ENCODE measurements at places on chromosomes 7 and 10.

- DNase-seq: no peak
Measured at GRCh38 chr10:124378881-124379471, 39.7 kb downstream of the OAT start.

DNA sequence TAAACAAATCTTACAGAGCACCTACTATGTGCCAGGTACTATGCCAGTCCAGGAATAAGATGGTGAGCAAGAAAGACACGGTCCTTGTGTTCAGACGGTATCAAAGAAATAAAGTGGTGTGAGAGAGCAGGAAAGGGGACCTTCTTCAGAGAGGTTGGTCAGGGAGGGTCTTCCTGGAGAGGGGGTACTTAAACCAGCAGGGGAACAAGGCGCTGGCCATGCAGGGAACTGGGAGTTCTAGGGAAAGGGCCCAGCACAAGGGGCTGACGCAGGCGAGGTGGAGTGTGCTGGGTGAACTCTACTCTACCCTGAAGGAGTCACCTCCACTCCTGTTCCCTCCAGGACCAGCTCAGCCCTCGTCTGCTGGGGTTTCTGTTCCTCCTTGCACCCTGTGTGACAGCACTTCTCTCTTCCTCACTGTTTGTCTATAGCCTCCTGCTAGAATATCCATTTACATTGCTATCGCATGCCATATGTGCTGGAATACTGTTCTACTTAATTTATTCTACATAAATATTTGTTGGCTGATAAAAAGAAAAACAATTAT, 73.5 kb downstream of the AOAH start:
- no peak for DNase-seq

DNA sequence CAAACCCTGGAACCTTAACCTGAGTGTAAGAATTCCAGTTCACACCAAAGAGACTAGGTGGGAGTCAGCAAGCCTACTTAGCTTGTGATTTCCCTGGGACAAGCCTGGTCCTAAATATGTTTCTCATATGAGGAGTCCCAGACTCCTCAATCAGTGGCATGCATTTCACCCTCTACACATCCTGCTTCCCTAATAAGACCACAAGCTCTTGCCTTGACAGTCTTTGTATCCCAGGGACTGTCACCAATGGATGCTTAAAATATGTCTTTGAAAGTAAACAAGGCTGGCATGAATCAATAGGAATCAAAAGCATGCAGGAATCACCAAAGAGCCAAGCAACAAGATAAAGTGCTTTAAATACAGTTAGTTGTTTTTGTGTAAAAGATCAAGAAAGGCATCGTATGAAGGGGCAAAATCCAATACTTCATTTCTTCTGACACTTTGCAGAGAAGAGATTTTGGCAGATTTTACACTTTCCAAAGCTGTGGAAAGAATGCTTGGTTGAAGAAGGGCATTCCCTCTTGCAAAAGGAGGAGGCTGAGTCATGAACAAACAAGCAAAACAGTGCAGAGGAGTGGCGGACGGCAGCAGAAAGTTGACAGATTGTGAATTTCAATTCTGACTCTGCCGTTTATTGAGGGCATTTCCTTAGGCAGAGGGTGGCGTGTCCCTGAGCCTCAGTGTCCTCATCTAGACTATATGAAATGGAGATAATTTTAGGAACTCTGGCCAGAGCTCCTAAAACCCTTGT, 8.5 kb upstream of the NFE2L3 start:
- DNase-seq: no peak

GRCh38 chr10:132586739-132587138, 49.2 kb downstream of the INPP5A start:
- no peak for DNase-seq

GRCh38 chr7:156014808-156015207, 202.5 kb upstream of the SHH start:
- no peak for DNase-seq

GRCh38 chr10:109454691-109455090, 468.6 kb downstream of the XPNPEP1 start:
- DNase-seq: no peak

GRCh38 chr7:97107192-97107800, 10.2 kb upstream of the SDHAF3 start:
- DNase-seq: no peak

GRCh38 chr10:69994262-69994661, 58.4 kb upstream of the MACROH2A2 start:
- DNase-seq: no peak

GRCh38 chr10:37734971-37735370, 122.4 kb downstream of the ZNF248 start:
- no peak for DNase-seq

GRCh38 chr10:132351611-132352010, 19.6 kb downstream of the LRRC27 start:
- DNase-seq: no peak

Data from stimulated activated CD4-positive, alpha-beta T cell treated with anti-CD3 and anti-CD28 coated beads, Interleukin-4, amount 100 ng/mL, for 48 hours (primary cell).